ENCODE measurements at places on chromosomes 7 and 10.

DNA sequence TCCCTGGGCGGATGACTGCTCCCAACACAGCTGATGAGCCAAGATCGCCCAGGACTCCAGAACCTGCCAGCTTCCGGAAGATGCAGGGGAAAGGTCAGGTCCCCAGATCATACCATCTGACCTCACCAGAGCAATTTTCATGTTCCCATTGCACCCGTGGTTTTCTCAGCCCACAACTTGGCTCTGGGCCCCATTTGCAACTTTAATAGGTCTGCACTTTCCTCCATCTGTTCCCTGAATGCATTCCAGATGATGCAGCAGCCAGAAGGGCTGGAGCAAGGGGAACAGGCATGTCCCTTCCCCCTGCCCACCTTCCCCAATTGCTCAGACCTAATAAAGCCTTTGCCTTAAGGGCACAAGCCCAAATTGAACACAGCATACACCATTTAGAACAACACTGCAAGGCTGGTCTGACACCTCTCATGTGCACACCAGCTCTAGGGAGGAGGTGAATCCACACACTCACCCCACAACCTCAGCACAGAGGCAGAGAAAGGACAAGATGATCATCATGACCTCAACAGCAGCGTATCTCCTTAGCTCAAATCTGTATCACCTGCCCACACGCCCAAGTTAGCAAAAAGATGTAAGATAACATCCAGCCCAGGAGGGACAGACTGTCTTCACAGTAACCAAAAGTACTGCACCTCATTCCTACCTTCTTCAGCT lies 87.5 kb downstream of the PLXNA4 start:
- DNase-seq = no peak

DNA sequence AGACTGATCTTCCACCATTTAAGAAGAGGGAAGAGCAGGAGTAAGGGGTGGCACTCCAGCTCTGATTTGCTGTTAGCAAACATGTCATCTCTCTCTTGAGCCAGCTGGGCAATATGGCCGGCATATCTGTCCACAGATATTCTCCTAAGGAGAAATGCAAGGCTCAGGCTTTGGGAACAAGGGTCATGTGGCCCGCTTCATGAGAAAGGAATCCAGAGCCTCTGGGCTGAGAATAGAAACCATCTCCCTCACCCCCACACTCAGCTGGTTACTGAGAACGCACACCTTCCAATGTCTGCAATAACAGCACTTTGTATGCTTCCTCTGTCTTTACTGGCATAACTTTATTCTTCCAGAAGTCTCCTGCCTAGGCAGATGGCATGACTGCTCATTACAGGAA lies 171.2 kb downstream of the ELMO1 start:
- DNase-seq = no peak

GRCh38 chr7:132181371-132181770 lies 394.9 kb downstream of the PLXNA4 start:
- no peak for DNase-seq

DNA sequence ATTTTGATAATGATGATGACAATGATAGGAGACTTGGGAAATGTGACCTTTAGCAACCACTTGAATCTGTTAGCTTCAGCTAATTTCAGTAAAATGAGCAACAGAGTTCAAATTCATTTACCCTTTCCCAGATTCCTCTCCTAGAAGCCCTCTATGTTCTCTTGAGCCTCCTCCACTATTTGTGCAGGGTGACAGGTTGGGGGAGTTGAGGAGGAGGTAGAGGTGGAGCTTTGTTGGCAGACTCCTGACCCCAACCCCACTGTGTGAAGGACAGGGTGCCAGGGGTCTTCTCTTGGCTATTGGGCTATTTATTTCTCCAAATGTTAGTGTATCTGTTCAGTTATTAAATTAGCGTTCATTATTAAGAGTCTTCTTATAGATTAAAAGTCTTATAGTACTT lies 422.3 kb downstream of the GFRA1 start:
- no peak for DNase-seq

- DNase-seq = no peak
Measured at GRCh38 chr7:21763818-21764217, 181.9 kb downstream of the CDCA7L start.

DNA sequence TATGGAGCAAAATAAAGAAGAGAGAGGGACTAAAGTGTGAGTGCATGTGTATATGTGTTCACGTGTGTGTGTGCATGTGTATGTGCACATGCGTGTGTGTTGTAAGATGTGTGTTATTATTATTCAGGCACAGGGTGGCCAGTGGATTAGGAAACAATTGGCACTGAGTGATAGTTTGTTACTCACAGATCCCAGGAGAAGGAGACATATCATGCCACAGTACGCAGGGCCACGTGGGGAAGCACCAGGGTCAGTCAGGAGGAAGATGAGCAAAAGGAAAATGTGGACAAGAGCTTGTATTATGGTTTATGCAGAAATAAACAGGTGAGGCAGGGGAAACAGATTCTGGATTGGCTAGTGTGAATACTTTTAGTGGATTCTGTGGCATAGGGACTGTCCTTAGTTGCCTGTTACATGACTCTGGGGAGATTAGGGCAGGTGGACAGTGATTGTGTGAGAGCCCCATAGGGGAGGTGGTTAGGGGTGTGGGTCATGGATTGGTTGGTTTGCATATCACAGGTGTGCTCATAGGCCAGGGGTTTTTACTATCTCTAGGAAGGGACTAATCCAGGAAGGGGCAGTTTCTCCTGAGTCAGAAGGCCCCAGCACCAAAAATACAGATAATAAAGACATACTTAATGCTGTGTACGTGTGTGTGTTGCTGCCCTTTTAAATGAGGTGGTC lies 90.0 kb downstream of the PLXDC2 start:
- DNase-seq = no peak
